ENCODE measurements at places on chromosomes 1 and 21.

- no peak for DNase-seq
Observed at GRCh38 chr1:37303884-37304574, 170.4 kb upstream of the ZC3H12A start.

- DNase-seq = peak; percentile 95
Observed at GRCh38 chr1:206705191-206705590, 20.5 kb downstream of the MAPKAPK2 start.

DNA sequence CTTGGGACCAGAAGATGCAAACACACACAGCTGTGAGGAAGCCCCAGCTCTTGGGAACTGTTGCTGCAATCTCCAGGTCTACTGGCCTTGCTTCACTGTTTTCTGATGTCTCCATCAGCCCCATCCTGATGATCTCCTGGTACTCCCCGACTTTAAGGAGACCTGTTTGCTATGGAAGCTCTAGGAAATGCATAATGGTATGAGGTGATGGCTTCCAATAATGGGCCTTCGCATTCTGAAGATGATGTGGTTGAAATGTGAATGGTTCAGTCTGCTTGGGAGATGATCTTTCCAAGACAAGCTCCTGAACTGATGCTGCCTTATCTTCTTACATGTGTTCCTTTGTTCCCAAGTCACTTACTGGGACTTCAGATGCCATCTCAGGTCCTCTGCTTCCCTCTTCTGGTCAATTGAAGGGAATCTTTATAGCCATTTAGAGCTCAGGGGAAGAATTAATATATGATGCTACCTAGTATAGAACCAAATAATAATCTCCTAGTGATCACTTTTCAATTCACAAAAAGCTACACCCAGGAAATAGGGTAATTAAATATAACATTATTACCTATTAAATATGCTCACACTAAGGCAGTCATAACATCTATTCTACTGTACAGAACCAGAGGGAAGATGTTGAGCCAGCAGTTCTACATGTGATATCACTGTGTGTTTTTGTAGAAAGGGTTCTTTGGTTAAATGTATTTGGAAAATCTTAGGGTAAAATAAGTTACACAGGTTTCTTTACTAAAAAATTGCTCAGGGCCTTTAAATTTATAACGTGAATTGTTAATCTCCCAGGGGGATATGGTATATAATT, 73.9 kb upstream of the VTCN1 start:
- peak; percentile 90 for DNase-seq

DNA sequence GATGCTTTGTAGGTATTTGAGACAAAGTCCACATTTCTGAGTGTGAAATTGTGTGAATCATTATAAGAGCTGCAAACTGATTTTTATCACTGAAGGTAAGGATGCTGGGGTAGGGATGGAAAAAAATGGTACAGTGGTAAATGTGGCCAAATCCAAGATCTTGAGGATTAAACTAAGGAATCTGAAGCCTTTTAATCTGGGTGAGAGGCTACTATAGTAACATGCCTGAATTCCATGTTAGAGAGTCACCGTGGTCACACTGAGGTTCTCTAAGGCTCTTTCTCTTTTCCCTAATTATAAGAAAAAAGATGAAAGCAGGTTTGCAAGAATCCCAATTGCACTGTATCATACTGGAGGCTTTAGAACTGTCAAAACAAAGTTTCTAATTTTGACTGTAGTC, 17.6 kb downstream of the PTGER3 start:
- DNase-seq = no peak

DNA sequence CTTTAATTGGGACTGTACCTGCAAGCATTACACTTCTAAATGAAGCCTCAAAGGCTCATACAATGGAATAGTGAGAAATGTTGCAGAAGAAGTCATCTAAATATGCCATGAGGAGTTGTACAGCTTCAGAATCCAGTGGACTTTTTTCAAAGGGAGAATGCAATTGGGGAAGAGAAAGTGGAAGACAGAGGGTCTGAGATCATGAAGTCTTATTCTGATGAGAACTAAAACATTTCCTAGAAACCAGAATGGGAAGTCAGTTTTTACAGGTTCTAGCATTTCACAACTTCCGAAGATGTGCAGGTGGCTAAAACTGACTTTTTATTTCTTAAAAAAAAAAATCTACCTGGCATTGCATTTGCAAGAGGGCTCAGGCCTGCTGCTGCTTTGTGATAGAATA, 424.4 kb upstream of the RUNX1 start:
- no peak for DNase-seq

DNA sequence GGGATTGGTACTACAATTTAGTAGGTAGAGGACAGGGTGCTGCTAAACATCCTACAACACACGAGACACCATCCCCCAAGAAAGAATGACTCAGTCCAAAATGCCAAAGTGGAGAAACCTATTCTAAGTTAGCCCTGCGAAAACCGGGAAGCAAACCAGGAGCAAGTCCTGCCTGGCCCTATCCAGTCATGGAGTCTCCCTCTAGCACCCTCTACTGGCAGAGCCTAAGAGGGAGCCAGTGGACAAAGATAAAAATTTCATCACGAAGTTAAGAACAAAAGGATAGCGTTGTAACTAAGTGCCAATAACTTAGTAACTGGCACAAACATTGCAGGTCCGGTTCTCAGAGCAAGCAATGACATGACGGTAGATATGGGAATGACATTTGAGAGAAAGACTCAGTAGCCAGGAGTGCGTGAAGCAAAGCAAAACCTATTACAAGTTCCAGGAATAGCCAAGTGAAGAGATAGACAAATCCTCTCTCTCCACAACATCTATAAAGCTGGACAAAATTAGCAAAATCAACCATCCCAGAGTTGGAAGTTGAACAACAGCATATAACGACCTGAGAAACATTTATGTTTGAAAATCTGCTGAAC, 383.5 kb downstream of the OMA1 start:
- DNase-seq = peak; percentile 90

DNA sequence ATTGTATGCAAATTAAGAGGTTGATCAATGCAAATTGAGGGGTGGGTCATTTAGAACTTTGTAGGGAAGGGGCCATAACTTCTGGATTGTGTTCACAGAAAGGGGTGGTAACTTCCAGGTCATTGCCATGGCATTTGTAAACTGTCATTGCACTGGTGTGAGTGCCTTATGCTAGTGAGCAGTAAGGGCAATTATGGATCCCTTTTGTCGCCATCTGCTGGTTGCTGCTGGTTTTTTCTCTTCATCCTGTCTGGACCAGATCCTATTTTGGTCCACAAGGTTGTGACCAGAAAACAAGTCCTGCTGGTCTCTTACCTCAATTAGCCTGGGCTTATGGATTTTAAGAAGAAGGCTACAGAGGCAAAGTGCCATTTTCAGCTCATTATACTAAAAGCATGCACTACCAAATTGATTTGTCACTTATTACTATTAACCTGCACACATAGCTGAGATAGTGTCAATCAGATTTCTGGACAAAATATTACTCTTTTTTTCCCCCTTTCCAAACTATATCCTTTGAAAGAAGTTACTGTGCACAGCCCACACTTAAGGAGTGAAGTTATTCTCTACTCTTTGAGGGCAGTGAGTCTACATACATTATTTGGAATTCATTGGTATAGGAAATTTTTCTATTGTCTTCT, 196.2 kb downstream of the ZC3H11B start:
- peak; percentile 87 for DNase-seq

- no peak for DNase-seq
Observed at GRCh38 chr1:53550201-53550741, 91.1 kb downstream of the DMRTB1 start.

- DNase-seq = no peak
Observed at GRCh38 chr1:57190898-57191297, 225.1 kb upstream of the C8B start.

- DNase-seq = peak; percentile 92
Observed at GRCh38 chr1:179079113-179079761, 2.6 kb upstream of the TOR3A start.

Data from NCI-H82 (cell line).